Skeletal muscle cell (primary cell): ENCODE measurements at places on chromosomes 5 and 9.
A peak's percentile ranks its signal among the peaks of the same experiment; 100 is the strongest.

DNA sequence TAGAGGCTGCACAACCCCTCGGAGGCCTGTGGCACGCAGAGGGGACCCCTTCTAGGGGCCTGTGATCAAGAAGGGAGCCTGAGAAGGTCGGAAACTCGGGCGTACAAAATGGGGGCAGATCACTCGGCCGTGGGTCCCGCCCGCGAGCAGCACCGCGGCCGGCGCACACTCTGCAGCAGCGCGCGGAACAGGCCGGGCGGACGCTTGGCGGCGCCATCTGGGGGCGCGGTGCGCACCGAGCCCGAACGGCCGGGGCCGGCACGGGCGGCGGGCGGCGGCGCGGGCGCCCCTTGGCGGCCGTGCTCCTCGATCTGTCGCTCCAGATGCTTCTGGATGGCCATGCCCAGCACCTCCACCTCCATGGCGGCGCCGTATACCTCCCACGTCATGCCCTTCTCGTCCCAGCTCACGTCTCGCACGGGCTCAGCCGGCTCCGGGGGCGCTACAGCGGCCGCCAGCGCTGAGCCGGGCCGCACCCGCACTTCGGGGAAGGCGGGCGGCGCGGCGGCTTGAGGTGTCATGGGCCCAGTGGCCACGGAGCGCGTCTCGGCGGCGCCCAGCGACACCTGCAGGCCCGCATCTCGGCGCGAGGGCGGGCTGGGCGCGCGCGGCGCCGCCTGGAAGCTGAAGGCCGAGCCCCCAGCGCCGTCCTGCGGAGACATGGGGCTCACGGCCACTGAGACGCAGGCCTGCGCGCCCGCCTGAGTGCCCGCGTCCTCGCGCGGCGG lies 13.1 kb downstream of the GPRIN1 start:
- DNase-seq: no peak

DNA sequence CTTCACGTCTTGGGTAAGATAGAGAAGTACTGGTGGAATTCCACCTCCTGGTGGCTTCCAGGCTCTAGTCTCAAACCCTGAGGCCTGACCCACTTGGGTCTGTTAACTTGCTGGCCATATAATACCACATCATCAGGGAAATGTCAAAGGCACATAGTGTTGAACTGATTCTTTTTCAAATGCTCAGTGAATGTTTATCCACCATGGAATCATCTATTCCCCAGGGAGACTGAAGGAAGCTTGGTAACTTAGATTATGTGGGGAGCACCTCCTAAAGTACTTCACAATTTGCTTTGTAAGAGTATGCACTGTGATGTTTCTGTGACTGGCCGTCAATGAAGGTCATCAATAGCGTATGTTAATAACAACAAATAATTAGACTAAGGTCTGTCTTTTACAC lies 16.1 kb downstream of the MACROH2A1 start:
- no peak for DNase-seq

- DNase-seq: no peak
Observed at GRCh38 chr9:9992936-9993335, 619.9 kb downstream of the PTPRD start.

DNA sequence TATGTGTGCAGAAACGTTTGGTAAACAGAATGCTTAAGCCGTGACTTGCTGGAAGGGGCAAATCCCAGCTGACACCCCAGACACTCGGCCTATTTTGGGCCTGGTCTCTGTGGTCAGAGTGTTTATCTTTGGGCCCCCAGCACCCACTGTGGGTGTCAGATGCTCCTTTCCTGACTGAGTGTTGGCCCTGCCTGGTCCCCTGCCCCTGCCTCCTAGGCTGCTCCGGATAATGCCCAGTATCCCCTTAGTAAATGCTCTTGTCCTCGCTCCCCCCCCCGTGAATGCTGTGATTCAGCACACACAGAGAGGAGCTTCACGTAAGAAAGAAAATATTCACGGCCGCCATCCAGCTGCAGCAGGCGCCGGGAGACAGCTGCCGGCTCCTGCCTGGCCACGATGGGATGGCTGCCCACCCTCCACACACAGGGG lies 11.3 kb upstream of the ANGPTL2 start:
- DNase-seq: peak; percentile 71

- DNase-seq: no peak
Observed at GRCh38 chr9:102855641-102856040, 139.5 kb upstream of the CYLC2 start.

DNA sequence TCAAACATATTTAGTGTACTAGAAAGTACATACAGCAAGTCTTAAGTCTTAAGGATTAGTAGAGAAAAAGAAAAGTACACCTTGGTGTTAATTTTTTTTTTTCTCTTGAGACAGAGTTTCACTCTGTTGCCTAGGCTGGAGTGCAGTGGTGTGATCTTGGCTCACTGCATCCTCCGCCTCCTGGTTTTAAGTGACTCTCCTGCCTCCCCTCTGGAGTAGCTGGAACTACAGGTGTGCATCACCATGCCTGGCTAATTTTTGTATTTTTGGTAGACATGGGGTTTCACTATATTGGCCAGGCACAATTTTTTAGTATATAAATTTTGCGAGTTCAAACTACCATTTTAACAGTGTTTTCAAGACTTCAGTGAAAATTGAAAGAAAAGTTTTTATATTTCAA lies 1941.1 kb upstream of the CDH6 start:
- DNase-seq: no peak

- peak; percentile 56 for DNase-seq
Observed at GRCh38 chr5:107376546-107377276, 294.0 kb downstream of the EFNA5 start.

DNA sequence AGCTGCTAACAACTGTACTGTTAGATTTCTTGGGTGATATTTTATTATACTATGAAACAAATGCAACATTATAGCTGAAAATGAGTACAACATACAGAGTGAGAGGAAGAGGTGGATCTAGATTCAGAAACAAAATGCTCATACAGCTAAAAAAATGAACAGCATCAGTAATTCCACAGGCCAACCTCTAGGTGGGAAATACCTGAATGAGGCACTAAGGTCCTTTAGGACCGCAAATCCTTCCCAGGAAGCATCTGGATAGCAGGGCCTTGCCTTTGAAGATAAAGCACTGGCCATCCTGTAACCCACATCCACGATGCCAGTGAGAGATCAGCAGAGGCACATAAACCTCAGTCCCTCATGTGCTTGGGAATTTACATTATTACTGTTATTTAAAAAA lies 310.8 kb downstream of the YTHDC2 start:
- no peak for DNase-seq

GRCh38 chr9:110115826-110116542 lies 92.0 kb downstream of the C9orf152 start:
- peak; percentile 85 for DNase-seq

GRCh38 chr5:174320051-174320450 lies 274.5 kb downstream of the NSG2 start:
- no peak for DNase-seq

GRCh38 chr5:122844910-122845228 lies 544 bp upstream of the SNX24 start:
- DNase-seq: no peak

DNA sequence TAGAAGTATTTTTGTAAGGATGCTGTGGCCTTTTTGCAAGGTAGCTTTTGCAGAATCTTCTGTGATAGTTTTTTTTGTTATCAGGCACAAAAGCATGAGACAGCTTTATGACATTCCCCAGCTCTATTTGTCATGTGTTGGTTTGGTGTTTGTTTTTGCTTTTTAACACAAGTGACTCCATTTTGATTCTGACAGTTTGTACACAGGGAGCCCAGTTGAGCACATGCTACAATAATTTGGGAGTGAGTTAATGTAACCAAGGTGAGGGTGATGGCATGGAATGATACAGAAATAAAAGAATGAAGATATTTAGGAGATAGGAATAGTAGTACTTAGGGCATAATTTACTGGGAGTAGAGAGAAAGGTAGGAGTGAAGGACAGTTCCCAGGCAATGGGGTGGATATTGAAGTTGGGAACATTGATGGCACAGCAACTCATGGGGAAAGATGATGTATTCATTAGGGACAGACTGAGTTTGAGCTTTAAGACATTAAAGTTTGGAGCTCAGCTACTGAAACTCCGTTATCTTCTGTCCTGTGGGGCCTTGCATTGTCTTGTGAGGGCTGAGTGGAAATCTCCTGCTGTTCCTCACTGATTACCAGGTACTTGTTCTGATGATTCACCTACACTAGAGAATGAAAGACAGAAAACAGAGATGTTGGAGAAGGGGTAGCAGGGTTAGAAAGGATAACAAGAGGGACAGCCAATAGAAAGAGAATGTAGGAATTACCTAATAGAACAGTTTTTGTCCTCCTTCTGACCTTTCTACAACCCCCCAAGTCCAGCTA lies 88.3 kb upstream of the CCDC112 start:
- DNase-seq: no peak

- no peak for DNase-seq
Observed at GRCh38 chr5:79560771-79561524, 47.0 kb upstream of the HOMER1 start.

DNA sequence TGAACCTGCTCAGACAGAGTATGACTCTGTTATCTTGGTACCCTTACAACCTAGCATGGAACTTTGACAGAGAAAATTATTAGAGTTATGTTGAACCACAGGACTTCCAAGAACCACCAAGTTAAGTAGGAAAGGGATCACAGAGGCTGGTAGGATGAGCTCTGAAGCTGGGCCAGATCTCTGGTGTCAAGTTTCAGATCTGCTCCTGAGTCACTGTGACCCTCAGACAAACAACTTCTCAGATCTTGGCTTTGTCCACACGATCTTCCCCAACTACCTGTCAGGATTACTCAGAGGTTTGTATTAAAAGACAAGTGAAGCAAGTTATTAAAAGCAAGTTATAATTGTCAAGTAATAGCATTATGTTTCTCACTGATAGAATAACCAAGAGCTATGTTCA lies 189.0 kb downstream of the SEC61B start:
- no peak for DNase-seq

GRCh38 chr5:120765189-120765588 lies 301.1 kb downstream of the PRR16 start:
- peak; percentile 56 for DNase-seq
